ENCODE measurements at places on chromosomes 7 and 10.

- DNase-seq = no peak
Observed at GRCh38 chr7:84092207-84092606, 102.4 kb downstream of the SEMA3A start.

- DNase-seq = no peak
Observed at GRCh38 chr10:111275091-111275490, 198.3 kb downstream of the ADRA2A start.

- no peak for DNase-seq
Observed at GRCh38 chr7:28065308-28065707, 115.3 kb downstream of the JAZF1 start.

DNA sequence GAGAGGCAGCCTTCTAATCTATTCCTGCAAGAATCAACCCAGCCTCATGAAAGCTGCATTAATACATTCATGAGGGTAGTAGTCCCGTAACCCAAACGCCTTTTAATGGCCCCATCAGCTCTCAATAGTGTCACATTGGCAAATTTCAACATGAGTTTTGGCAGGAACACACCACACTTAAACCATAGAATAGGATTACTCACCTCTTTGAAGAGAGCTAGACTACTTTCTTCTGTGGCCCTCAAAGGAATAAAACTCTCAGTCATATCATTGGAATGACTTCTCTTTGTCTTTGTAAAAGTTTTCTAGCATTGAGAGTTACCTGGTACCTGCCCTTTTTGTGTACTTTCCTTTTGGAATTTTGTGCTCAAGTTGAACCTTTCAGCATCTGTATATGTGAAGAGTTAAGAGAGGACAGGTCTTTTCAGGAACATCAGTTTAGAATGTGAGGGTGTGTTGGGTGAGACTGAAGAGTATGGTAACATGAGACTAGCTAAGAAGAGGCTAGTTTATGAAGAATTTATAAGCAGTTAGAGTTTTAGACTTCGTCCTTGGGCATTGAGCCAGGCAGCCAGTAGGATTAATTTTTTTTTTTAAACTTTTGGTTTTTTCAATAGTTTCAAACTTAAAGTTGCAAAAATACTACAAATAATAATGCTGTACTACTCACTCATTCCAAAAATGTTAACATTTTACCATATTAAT lies 92.6 kb downstream of the MLLT10 start:
- no peak for DNase-seq

- no peak for DNase-seq
Observed at GRCh38 chr10:48470115-48470892, 134.6 kb downstream of the ARHGAP22 start.

- peak; percentile 80 for DNase-seq
Observed at GRCh38 chr7:57404343-57404966, 45.5 kb upstream of the ZNF716 start.

GRCh38 chr10:83301732-83302131 lies 837.6 kb upstream of the GHITM start:
- no peak for DNase-seq

- DNase-seq = no peak
Observed at GRCh38 chr7:123208793-123209192, 9.0 kb upstream of the SLC13A1 start.

GRCh38 chr7:150980663-150981062 lies 2.5 kb upstream of the KCNH2 start:
- no peak for DNase-seq

DNA sequence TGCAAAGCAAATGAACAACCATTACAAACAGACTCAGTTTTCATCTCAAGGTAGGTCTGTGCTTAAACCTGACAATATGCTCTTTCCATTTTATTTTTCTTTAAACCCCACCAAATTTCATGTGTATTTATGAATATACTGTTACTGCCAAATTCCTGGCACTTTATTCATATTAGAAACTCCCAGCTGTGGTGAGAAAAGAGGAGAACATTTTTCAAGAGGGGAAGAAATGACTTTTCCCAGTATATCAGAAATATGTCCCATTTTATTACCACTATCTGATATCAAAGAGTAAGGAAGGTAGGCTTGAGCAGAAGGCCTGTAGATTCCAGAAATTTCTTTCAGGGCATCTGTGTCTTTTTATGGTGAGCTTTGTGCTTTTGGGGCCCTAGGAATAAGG lies 189.6 kb downstream of the ADAM12 start:
- no peak for DNase-seq

GRCh38 chr7:158076215-158076614 lies 511.4 kb downstream of the PTPRN2 start:
- DNase-seq = no peak

DNA sequence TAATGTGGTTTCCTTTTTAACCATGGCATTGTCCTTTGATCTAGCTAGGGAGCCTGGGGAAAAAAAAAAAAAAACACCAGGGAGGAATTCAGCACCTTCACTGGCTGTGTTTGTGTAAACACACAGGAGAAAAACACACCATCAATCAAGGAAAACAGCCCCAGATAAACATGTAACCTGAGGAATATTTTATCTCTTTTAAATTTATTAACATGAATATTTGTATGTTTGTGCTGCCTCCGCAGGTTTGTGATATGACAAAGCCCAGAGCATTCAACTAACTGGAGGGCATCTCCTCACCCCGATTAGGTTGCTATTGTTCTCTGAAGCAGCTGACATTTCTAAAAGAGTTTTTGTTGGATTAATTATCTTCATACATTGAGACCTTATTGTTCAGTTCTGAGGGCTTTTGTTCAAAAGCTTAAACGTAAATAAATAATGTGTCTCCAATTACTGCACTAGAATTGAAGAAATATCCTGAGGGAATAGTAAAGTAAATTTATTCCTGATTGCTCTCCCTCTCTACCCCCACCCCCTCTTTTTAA lies 89.4 kb upstream of the SEMA3E start:
- no peak for DNase-seq

- no peak for DNase-seq
Observed at GRCh38 chr10:116253716-116254115, 19.3 kb downstream of the GFRA1 start.

- no peak for DNase-seq
Observed at GRCh38 chr7:96388166-96388565, 66.3 kb upstream of the SLC25A13 start.

DNA sequence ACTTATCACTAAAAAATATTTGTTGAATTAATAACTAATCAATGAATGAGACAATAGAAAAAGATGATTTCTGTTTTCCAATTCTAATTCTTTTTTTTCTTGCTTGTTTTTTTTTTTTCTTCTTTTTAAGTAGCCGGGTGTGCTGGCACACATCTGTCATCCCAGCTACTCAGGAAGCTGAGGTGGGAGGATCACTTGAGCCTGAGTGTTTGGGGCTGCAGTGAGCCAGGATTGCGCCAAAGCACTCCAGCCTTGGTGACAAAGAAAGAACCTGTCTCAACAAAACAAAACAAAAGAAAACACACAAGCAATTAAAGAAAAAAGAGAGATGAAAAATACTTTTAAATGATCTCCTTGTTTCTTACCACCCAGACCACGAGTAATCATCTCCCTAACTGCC lies 1109.3 kb downstream of the REEP3 start:
- DNase-seq = no peak

- no peak for DNase-seq
Observed at GRCh38 chr7:91674470-91674869, 206.0 kb downstream of the MTERF1 start.

DNA sequence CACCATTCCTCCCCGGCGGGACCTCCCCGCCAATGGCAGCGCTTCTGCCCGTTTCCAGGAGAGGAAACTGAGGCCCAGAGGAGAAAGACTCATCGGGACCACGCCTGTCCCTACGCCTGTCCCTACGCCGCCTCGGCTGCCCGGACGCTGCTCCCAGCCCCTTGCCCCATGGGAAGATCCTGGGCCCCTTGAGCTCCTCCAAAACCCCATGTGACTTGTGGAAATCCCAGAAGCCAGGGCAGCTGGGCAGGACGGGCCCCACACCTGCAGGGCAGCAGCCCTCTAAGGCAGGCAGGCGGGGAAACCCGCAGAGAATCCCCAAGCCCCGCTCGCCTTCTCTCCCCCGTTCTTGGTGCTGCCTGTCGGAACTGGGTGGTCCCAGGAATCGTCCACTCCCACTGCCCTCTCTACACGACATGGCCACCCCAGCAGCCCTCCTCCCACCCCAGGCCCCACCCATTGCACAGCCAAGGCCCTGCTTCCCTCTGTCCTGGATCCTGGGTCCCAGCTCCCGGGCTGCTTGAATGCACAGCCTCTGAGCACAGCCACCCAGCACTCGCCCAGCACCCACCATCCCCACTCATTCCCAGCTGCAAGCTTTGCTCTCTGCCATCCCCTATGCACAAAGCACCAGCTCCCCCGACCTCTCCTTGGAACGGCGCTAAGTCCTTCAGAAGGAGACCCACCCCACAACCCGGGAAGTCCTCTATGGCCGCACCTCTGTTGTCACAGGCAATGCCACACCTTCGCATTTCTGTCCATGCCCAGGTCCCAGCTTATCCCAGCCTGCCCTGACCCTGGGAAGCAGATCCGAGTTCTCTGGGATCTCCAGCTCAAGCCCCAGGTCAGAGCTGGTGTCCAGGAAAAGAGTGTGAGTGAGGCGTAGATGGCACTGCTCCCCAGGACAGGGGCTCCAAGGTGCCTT lies 50.6 kb downstream of the SLC29A4 start:
- peak; percentile 34 for DNase-seq

DNA sequence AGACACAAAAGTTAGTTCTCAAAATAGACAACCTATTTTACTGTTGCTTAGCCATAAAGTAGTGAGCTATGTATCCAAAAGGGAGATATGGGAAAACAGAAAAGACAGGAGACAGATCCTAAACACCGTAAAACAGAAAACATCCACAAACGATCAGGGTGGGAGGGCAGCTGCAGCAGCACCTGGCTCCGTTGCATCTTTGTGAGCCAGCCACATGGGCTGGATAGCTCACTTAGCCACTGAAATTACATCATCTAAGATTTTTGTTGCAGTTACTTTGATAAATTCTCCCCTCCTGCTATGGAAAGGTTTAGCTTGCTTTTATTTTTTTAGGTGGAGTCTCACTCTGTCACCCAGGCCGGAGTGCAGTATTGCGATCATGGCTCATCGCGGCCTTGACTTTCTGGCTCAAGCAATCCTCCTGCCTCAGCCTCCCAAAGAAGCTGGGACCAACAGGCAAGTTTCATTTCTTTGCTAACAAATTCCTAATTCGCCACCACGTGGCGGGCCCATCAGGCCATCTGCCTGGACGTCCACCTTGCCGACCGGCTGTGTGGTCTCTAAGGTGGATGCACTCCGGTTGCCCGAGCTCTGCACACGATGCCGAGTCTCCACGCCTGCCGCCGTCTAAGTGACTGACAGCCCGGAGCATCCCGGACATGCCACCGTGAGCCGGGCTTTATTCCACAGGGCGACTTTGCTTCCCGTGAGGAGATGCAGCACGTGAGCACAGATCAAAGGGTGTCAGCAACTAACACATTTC lies 159.8 kb downstream of the DIP2C start:
- no peak for DNase-seq

DNA sequence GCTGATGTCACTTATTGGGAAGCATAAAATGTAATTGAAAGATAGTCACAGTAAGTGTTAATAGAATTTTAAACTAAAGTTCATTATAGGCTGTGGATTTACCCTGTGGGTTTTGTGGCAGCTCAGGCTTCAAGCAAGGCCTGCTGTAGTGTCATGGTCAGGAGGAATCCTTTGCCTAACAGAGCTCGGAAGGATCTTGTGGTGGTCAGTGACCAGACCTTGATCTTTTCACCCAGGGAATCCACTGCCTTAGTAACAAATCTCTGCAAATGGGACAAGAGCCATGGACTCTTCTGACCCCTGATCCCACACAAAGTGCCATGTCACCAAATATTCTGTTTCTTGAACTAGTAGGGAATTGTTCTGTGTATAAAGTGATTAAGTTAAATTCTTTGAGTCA lies 20.6 kb upstream of the HDAC9 start:
- DNase-seq = no peak

DNA sequence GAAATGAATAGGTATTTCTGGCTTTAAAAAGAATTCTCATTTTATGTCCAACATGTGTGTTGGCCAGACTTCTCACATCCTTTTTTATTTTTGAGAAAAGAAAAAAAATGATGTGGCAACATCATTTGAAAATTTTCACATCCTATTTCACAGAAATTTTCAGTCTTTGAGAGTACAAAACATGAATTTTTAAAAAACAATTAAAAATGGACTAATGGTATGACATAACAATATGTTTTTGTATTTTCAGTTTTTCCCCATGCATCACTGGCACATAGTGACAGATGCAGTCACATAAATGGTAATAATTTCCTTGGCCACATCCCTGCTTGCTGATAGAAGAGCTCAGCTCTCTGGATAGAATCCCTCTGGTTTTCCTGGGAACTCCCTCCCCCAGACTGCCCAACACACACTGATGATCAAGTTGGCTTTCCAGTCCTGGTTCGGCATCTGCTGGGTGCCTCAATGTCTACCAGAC lies 188.5 kb upstream of the AGR3 start:
- DNase-seq = no peak

GRCh38 chr7:16515785-16516685 lies 10.6 kb upstream of the LRRC72 start:
- DNase-seq = no peak

GRCh38 chr7:148854983-148855382 lies 29.1 kb downstream of the EZH2 start:
- DNase-seq = no peak

- DNase-seq = no peak
Observed at GRCh38 chr7:143929224-143929920, 5.7 kb upstream of the OR2F2 start.

- no peak for DNase-seq
Observed at GRCh38 chr10:78688230-78688900, 380.4 kb upstream of the ZMIZ1 start.

DNA sequence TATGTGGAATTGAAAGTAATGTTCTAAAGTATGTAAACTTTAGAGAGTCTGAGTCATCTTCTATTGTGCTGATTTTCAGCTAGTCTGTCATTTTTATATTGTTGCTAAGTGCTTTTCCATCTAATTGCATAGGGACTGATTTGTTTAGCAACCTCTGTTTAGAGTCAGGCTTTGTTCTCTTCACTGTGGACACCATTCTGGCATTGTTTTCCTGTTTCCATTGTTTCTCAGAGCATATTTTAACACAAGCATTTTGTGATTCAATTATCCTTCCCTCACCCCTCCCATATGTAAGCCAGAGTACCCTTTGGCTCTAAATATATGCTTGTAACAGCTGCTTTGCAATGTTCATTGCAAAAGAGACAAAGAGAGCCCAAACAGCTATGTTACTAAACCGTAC lies 748.4 kb upstream of the PHF14 start:
- no peak for DNase-seq

DNA sequence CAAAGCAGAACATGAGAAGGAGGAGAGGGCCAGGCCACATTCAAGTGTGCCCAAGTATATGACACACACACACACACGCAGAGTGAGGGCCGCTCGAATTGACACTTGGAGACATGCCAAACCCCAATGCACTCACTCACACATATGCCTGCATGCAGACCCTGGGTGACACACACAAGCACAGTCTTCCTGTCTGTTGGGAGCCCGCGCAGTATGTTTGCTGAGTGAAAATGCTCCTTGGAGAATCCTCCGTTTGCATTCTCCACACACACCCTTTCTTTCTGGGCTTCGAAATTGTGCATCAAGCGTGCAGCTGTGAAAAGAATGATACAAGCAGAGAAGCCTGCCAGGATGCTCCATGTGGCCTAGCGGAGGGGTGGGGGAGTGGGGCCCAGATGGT lies 120.9 kb downstream of the PLXNA4 start:
- DNase-seq = no peak

GRCh38 chr7:106635411-106635810 lies 25.5 kb downstream of the CCDC71L start:
- no peak for DNase-seq

All from Right ventricle myocardium inferior (tissue), 1 donor.